HuH-7 (cell line): ENCODE measurements at places on chromosomes 5 and 9.

GRCh38 chr5:174827558-174827957 is 103.2 kb downstream of the MSX2 start:
- no peak for DNase-seq

GRCh38 chr5:66617991-66618768 is 22.0 kb downstream of the MAST4 start:
- no peak for DNase-seq

- DNase-seq, result no peak
Observed at GRCh38 chr5:118554981-118555380, 433.4 kb downstream of the DTWD2 start.

- DNase-seq, result no peak
Observed at GRCh38 chr5:89560696-89561095, 677.7 kb upstream of the MEF2C start.

- no peak for DNase-seq
Observed at GRCh38 chr5:150009671-150010387, 9.3 kb downstream of the HMGXB3 start.

GRCh38 chr9:20316372-20316771 is 305.9 kb downstream of the MLLT3 start:
- no peak for DNase-seq

DNA sequence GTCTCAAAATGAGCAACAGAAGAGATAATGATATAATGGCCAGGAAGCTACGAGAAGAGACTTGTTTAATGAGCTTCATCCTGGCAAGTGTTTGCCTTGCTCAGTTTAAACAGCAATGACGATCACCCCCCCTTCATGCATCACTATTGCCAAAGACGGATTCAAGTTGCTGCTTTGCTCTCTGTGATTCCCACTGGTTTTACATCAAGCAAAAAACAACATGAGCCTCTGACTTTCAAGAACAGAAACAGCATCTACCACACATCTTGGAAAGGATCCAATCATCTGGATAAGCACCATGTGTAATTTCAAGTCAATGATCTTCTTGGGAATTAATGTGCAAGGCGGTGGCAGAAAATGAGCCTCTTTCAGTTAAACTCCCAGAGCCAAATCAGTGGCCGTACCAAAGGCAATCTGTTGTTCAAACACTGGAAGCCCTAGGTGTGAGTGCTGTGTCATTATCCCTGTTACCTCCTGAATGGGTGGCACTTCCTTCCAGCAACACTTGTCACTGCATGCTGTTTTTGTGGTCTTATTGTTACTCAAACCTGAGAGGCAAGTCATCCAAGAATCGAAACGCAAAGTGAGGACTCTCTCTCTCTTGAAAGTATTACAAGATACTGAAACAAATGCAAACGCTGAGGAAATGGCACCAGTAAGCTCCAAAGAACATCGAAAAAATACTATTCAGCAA is 72.8 kb downstream of the MED27 start:
- no peak for DNase-seq

- no peak for DNase-seq
Observed at GRCh38 chr9:129988607-129989361, 54.2 kb downstream of the FNBP1 start.

DNA sequence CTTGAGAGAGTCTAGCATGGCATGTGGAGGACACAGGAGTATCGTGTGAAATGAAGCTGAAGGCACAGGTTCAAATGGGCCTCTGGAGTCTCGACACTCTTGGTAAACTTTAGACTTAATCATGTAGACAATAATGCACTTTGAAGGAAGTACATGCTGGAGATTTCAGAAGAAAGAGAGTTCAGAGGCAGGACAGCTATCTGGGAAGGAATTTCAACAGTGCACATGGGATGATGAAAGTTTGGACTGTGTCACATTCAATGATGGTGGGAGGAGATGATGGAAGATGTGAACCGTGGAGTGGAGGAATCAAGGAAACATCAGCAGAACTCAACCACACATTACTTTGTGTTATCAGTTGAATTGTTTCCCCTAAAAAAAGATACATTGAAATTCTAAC is 88.6 kb upstream of the PAPPA start:
- DNase-seq, result no peak

DNA sequence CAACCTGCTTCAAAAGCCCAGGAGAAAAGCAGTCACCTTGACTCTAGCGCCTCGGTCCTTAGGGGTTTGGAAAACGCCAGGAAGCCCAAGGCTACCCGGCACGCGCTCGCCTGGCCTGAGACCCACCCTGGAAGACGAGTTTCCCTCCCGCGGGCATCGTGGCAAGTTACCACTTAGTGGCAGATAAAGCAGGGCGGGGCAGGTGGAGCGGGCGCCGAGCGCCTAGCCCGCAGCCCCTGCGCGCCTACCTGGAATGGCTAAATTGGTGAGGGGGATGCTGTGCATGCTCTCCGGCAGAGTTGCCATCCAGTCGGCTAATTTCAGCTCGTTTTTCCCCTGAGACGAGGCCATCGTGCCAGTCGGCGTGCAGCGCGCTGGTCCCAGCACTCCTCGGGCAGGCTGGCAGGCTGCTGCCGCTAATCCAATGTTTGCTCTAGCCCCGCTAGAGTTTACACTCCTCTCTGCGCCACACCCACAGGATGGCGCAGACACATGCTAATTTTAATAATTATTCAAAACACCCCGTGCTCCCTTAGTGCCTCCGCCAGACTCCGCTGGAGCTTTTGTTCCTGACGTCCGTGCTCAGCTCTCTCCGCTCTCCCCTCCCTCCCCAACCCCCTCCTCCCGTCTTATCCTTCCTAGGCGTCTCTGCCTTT is at the start of gene PLCXD3:
PLCXD3 (minus strand) TSS at position 426 of the 656 bp plus-strand sequence; CDS start at position 351, 75 bp downstream.
- peak; percentile 73 for DNase-seq

DNA sequence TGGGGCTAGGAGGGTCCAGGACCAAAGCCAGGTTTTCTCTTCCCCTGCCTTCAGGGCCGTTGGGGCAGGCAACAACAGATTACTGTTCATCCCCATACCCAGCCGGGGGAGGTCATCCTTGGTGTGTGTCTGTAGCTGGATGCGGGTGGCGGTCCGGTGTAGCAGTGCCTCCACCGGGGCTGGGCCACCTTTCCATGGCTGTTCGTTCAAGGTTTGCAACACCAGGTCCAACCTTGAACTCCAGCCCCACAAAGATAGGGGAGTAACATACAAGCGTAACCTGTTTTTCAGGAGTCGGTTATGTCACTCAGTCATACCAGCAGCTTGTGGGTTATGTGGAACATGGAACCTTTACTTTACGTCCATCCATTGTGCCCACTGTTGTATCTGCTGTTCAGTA is 58.5 kb upstream of the FAM120A start:
- DNase-seq, result no peak

- no peak for DNase-seq
Observed at GRCh38 chr5:174148721-174149120, 103.2 kb downstream of the NSG2 start.

DNA sequence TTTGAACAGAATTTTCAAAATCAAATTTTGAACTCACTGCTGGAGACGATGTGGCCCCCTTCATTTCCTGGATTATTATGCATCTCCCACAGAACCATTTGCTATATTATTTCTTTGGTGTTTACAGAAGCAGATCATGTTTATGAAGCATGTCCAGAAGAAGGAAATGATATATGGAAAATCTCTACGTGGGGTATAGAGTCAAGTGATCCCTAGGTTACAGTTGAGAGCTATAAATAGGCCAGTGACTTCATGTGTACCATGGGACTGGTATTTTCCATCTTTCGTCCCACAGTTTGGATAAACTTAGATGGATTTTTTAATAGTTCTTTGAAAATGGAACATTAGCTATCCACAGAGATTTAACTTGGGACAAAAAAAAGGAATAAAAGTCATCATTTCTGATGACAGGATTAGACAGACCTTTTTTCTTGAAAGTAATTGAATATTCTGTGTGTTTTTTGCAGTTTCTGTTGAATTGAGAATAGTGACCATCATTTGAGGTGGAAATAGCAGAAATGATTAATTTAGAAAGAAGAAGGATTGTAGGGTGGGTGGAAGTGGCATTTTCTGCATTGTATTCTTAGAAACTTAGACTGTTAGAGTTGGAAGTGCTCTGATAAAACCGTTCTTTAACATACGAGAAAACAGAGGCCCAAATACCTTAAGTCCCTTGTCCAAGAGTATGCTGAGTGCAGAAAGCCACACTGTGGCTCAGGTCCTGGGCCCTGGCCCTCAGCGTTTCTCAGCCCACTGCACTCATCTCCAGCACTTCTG is 136.4 kb downstream of the PIP5K1B start:
- DNase-seq, result no peak

DNA sequence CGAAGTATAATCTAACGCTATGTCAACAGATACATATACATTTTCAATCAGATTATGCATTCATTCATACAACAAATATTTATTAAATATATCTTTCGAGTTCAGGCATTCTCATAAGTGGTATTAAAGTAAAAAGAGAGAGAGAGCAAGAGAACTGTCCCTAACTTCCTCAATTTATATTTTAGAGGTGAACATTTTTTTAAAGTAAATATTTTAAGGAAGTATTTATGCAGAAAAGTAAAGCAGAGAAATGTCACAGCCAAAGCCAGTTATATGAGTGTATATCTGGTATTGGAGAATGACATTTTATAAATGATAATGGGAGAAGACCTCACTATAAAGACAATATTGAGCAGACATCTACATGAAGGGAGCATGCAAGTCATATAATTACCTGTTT is 667.3 kb upstream of the CDH9 start:
- no peak for DNase-seq

GRCh38 chr9:79807971-79808370 is 236.2 kb downstream of the TLE4 start:
- no peak for DNase-seq

GRCh38 chr9:126009047-126009446 is 261.9 kb downstream of the PBX3 start:
- no peak for DNase-seq

- DNase-seq, result no peak
Observed at GRCh38 chr9:83649515-83649914, 26.6 kb downstream of the IDNK start.

DNA sequence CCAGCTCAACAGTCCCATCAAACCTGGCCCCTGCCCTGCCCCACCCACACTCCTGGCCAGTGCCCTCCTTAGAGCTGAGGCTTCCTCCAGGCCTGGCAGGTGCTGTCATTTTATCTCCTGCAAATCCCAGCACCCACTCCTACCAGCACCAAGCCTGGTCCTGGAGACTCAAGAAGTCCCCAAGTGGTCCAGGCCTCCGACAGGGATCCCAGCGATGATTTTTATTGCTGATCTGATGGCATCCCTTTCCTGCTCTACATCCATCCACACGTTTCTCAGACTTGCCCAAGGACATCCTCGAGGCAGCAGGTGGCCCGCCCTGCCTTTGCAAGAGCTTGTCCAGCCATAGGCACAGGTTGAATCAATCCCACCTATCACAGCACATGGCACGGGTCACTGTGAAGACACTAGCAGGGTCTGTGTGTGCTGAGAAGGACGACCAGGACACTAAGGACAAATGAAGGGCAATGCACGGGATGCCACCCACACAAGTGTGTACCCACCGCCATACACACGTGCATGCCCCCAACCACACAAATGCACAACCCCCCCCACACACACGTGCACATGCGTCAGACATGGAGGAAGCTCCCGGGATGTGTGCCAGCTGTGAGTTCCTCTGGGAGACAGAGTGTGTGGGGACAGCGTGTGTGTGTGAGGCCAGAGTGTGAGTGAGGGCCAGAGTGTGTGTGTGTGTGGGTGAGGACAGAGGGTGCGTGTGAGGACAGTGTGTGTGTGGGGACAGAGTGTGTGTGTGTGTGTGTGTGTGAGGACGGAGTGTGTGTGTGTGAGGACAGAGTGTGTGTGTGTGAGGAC is 62.4 kb upstream of the UBAC1 start:
- DNase-seq, result no peak

- DNase-seq, result no peak
Observed at GRCh38 chr5:103452089-103452488, 110.5 kb downstream of the NUDT12 start.

GRCh38 chr5:95072281-95072680 is 212.6 kb downstream of the MCTP1 start:
- no peak for DNase-seq

DNA sequence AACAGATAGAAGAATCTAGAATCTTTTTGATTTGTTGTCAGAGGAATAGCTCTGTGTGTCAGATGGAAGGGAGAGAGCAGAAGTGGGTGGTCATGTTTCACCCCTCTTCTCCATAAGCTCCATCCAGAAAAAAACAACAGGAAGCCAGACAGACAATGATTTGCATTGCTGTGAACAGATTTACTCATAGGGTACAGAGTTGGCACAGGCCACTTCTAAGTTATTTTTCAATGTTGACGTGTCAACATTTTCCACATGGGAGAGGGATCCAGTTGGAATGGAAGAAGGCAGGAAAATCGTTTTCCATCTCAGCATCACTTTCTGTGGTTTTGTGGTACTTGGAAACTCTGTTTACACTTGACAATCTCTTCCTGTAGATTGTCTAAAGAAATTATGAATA is 86.7 kb downstream of the INSYN2B start:
- DNase-seq, result no peak

GRCh38 chr9:129878291-129878690 is 43.0 kb downstream of the USP20 start:
- no peak for DNase-seq

GRCh38 chr9:34611251-34611810 is 566 bp downstream of the RPP25L start:
- DNase-seq, result no peak

- no peak for DNase-seq
Observed at GRCh38 chr5:43664501-43665040, 61.6 kb downstream of the NNT start.

DNA sequence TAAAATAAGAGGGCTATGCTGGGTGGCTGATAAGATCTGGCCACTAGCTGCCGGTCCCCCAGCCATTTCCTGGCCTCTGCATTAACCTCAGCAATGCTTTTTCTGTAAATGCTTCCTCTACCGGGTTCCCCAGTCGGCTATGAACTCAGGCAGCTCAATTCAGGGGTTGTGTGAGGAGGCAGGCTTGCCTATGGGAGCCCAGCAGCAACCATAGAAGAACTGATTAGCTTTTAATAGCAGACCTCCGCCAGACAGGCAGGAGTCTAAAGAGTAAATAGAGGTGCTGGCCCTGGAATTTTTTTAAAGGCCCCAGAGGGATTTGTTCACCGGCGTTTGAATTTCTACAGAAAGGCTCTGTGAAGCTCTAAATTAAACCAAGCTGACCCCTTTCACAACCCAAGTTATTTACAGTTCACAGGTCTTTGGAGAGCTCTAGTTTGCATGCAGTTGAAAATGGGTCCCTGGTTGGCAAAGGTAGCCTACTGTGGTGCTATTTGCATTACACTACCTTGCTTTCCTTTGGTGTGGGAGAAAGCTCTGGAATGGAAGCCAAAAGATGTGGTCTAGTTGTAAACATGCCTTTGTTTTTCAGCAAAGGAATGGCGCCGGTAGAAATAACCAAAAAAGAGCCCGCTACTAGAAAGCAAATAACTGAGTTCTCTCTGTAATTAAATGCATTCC is 289.7 kb upstream of the SEMA6A start:
- peak; percentile 34 for DNase-seq

- no peak for DNase-seq
Observed at GRCh38 chr5:163963881-163964280, 458.5 kb downstream of the MAT2B start.

- DNase-seq, result no peak
Observed at GRCh38 chr9:118568704-118569103, 800.5 kb downstream of the BRINP1 start.

GRCh38 chr5:173745123-173745522 is 128.7 kb upstream of the BOD1 start:
- DNase-seq, result no peak

GRCh38 chr5:140186267-140186671 is 11.3 kb downstream of the CYSTM1 start:
- no peak for DNase-seq
